ENCODE measurements at places on chromosomes 2 and 18.
A peak's percentile ranks its signal among the peaks of the same experiment; 100 is the strongest.

GRCh38 chr2:218853766-218854165 is 5.8 kb upstream of the WNT6 start:
- DNase-seq: no peak

GRCh38 chr2:225091336-225091735 is 49.1 kb upstream of the DOCK10 start:
- DNase-seq: peak; percentile 54

DNA sequence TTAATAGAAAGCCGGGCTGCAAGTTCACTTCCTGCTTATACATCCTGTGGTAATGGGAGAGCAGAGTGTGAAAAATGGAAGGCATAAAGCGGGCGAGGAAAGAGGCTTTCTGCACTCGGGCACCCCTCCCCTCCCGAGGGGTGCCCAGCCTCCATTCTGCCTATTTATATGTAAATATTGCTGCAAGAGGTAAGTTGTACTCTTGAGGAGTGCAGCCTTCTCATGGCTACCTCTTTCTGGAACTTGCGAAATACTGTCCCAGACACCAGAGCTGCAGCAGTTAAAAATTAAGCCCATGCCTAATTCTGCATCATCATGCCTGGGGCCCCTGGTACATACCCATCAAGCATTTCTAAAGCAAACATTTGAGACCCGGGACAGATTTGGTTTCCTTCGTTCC is 156.0 kb downstream of the GBX2 start:
- no peak for DNase-seq

- DNase-seq: no peak
Measured at GRCh38 chr2:1757567-1757966, 13.3 kb upstream of the PXDN start.

DNA sequence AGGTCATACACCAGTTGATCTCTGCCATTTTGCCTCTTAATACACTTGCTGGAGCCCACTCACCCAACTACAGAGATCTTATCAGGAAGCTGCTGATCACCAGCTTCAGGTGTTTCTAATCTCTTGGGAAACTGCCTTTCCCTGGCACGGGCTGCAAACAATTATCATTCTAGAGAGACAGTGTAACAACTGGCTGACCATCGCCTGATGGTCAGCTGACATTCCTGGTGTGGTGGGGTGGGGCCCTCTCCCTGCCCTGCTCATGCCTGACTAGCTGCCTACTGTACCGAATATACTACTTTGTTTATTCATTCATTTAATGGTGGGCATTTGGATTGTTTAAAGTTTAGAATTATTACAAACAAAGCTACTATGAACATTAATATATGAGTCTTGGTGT is 311.5 kb downstream of the CBLN2 start:
- DNase-seq: no peak

GRCh38 chr18:79366177-79367094 is 29.3 kb upstream of the NFATC1 start:
- DNase-seq: no peak

GRCh38 chr2:227179988-227180685 is 15.7 kb downstream of the COL4A3 start:
- no peak for DNase-seq

DNA sequence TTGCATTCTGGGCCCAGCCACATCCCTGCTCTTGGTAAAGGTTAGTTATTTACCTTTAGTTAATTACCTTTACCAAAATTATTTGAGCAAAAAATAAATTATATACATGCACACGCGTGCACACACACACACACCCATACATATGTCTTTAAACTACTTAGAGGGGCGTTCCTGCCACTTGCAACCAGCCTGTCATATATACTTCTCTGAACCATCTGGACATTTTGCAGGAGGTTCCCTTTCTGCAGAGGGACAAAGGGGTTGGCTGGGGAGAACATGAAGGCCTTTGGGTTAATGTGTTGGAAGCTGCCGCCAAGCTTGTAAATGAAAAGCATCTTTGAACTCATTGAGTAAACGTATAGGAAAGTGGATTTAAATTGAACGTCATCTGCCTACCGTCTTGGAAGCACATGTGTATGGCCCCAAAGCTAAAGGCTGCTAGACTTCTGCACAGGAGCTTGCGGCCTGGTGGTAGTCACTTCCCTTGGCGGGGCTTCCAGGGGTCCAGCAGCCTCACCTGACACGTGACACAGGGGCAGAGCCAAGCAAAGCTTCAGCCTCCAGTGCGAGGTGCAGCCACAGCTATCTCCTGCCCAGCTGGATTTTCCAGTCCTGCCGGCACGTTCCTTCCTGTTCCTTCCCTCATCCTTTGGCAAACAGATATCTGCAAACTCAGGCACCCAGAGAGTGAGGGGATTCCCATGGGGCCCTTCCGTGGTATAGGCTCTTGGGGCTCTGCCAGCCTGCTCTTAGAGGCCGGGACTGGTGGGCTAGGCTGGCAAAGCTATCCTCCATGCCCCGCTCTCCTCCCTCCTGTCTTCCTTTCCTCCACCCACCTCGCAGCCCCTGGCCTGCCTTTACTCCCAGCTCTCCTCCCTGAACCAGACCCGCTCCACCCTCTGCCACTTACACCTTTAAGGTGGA is 46.1 kb downstream of the SERTAD2 start:
- no peak for DNase-seq

GRCh38 chr18:2059336-2059735 is 512.0 kb downstream of the METTL4 start:
- DNase-seq: no peak

GRCh38 chr2:187037310-187037709 is 188.3 kb upstream of the ZSWIM2 start:
- no peak for DNase-seq

DNA sequence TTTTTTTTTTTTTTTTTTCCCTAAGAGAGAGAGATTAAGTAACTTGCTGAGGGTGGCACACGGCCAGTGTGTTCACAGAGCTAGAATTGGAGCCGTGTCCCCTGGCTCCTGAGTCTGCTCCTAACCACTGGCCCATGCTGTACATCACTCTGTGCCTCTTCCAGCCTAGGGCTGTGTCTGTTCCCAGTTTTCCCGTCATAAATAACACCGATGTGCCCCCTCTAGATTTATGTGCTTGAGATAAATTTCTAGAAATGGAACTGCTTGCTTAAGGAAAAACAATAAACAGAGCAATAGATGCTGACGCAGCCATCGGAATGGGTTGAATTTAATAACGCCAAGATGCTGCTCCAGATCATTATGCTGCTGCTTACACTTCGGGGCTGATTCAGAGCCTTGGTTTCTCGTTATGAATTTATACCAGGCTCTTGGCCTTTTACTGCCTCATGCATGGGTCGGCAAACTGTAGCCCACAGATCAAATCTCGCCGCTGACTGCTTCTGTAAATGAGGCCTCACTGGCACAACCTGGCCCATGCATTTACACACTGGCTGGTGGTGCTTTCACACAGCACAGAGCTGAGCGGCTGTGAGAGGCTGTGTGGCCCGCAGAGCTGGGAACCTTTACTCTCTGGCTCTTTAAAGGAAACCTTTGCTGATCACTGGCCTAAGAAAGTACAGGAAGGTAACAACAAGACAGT is 58.1 kb downstream of the NDUFA10 start:
- no peak for DNase-seq

DNA sequence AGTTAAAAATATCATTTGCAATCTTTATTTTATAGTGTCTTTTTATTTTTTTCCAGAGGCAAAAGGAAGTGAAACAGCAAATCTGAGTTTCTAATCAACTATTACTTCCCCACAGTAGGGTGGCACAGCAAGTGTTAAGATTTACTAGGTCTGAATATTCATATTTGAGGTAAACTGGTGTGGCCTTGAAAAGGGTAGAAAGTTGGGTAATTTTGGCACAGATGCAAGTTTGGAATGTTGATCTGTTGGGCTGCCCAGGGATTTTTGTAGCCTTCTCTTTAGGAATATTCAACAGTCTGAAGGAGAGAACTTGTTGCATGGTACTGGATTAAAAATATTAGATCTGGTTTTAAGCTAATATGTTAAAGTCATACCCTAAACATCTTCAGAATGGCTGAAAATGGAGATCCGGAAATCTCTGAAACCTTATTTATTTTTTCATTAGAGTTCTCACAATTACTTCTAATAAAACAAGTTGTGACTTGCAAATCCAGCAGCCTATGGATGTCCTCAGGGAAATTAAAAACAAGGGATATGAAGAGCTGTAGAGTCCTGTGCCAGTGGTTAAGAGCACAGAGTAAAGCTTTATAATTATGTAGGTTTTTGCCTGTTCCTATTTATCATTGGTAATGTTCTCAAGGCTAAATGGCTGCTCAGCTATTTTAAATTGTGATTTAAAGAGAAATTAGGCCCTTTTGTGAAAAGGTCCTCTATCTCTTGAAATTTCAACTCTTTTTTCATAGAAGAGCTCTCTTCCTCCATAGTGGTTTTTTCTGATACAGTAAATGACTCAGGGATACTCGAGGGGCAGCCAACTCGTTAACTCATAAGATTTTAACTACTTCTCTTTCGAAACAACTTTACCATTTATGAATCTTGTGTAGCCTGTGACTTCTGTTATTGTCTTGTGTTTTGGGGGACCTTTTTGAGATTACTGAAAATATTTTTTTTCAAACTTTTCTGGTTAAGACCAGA is 11.0 kb downstream of the TANK start:
- DNase-seq: no peak

DNA sequence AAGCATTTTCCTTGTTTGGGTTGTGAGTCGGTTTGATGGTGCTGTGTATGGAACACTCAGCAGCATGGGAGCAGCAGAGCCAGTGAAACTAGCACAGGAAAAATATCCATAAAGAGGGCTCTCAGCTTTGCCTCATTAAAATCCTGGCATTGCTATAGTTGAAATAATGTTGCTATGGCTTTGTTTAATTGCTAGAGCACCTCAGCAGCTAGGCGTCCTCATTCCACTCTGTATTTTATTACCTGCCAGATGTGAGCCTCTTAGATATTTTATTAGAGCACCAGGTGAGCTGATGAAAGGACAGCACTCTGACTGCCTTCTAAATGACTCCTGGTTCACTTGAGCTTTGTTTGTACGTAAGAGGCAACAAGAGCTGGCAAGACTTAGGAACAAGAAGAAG is 232.4 kb downstream of the MTX2 start:
- DNase-seq: no peak

Data from HTR-8/SVneo (cell line).